Keratinocyte (primary cell): ENCODE measurements at places on chromosomes 2 and 18.

DNA sequence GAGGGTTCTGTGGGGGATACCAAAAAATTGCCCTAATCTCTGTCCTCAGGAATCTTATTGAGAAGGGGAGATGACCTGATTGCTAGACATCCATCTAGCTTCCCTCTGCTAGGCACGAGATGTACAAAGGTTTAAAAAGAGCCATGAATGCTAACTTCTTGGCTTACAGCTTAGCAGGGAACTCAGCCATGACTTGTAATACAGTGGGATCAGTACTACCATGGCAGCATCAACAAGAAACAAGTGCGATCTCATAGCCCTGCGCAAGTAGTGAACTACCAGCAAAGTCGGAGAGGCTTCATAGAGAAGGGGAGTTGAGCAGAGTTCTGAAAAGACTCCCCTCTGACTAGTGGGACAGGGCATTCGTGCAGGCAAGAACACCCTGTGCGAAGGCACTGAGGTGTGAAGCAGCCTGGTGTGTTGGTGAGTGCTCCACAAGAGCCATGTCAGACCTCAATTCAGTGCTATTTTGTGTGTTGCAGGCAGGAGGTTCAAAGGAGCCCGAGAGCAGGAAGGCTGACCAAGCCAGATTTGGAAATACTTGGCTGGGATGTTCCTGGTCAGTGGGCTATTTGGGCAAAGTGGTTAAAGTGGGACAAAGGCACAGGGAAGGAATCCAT lies 130.0 kb downstream of the FMNL2 start:
- peaks cover 44% of the 10 kb centered on the region for H3K4me1 ChIP-seq
- DNase-seq, result no peak
- no peaks in the 10 kb centered on the region for H3K36me3 ChIP-seq

DNA sequence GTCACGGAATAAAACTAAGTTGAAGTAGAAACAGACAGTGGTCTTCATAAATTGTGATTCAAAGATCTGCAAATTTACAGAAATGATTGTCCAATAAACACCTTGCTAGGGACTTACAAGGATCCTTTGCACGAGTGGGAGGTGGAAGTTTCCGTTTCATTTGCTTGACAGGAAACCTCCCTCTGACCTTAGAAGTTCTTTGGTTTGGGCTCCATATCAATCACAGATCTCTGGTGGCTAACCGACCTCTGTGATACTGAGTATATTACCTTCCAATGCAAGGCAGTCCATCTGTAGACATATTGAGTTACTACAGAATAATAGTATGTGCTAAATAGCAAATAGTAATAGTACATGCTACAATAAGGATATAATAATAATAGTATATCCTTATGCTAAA lies 33.7 kb upstream of the RNF152 start:
- no peaks in the 10 kb centered on the region for H3K27me3 ChIP-seq
- H3K4me3 ChIP-seq, result no peak overlapping the region
- peaks cover 12% of the 10 kb centered on the region for H3K4me1 ChIP-seq
- H3K27ac ChIP-seq, result no peak overlapping the region
- DNase-seq, result no peak

DNA sequence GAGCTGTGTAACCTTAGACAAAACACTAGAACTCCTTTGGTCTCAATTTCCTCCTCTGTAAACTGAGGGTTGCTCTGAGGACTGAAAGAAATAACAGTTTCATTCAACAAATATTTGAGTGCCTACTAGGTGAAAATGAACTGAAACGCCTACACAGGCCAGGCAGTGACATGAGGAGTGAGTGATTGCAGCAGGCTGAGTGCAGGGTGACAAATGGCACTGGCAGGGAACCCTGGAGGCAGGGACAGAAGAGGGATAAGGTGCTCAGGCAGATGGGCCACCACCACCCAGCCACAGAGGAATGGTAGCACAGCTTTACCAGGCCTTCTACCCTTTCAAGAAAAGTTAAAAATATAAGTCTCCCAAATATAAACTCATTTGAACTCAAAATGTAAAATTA lies 11.5 kb upstream of the RNU4ATAC start:
- peaks cover 29% of the 10 kb centered on the region for H3K36me3 ChIP-seq
- H3K27me3 ChIP-seq, result no peaks in the 10 kb centered on the region
- no peak for DNase-seq
- no peak overlapping the region for H3K4me3 ChIP-seq
- no peak overlapping the region for H3K27ac ChIP-seq

DNA sequence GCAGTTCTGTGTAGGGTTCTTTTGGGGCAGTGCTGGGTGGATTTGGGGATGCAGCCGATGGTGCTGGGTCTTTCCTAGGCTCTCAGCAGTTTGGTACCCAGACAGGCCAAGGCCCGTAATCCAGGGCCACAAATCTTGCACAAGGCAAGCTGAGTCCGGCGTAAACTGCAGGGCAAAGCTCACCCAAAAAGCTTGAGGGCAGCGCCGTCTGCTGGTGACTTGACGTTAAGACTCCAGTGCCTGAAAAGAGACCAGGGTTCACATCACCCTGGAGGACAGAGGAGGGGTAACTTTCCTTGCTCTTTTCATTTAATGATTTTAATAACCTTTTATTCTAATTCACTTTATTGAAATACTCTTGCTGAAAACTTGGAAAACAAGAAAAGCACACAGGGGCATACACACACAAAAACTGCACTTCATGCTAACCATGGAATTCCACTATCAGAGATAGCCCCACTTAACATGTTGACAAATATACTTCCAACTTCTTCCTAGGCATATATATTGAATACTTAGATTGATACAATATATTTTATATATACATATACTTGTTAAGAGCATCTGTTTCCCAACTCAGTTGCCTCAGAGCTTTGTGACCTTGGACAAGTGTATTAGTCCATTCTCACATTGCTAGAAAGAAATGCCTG lies 38.9 kb downstream of the CNGA3 start:
- no peak overlapping the region for H3K4me3 ChIP-seq
- H3K27me3 ChIP-seq, result peaks cover 22% of the 10 kb centered on the region
- no peaks in the 10 kb centered on the region for H3K36me3 ChIP-seq
- DNase-seq, result peak; percentile 30
- no peaks in the 10 kb centered on the region for H3K4me1 ChIP-seq

GRCh38 chr18:42069036-42069435 lies 114.0 kb downstream of the PIK3C3 start:
- no peaks in the 10 kb centered on the region for H3K4me1 ChIP-seq
- H3K36me3 ChIP-seq, result no peaks in the 10 kb centered on the region
- no peak overlapping the region for H3K4me3 ChIP-seq
- no peaks in the 10 kb centered on the region for H3K27me3 ChIP-seq
- no peak for DNase-seq
